Natural killer cell treated with Interleukin-12 subunit alpha and Interleukin-12 subunit beta and Interleukin-15 and Interleukin-18, amount 100 ng/mL, for 72 hours (primary cell): ENCODE measurements at places on chromosomes 1 and 21.

- H3K27ac ChIP-seq = no peak overlapping the region
- no peak overlapping the region for H3K4me3 ChIP-seq
- H3K27me3 ChIP-seq = peaks cover 8% of the 10 kb centered on the region
- peaks cover 5% of the 10 kb centered on the region for H3K36me3 ChIP-seq
- no peaks in the 10 kb centered on the region for H3K4me1 ChIP-seq
These were observed 38.5 kb upstream of the LDLRAP1 start for GRCh38 chr1:25504706-25505595.

DNA sequence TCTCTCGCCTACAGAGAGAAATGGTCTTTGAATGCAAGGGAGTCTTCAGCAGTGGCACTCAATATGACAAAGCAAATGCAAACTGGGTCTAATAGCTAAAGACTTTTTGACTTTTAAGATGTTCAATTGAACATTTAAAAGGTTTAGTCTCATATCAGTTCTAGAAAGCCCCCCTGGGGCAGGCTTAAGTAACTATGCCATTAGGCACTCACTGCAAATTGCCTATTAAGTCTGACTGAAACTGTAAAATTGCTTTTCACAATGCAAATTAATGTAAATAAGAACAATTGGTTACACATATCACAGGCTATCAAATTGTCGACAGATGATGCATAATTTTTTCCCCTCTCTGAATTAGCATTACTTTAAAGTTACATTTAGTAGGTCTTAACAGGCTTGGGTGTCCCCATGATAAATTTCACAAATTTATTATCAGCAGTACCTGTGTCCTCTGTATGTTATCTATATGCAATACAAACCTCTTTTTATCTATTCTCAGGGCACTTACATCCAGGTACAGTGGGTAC, 329.1 kb downstream of the LRRIQ3 start:
- no peak for DNase-seq
- no peak overlapping the region for H3K27ac ChIP-seq
- no peaks in the 10 kb centered on the region for H3K4me1 ChIP-seq
- no peak overlapping the region for H3K4me3 ChIP-seq
- no peaks in the 10 kb centered on the region for H3K27me3 ChIP-seq
- no peaks in the 10 kb centered on the region for H3K36me3 ChIP-seq

GRCh38 chr1:219928791-219929118, 398 bp upstream of the SLC30A10 start:
- peaks cover 5% of the 10 kb centered on the region for H3K4me1 ChIP-seq
- H3K27ac ChIP-seq = no peak overlapping the region
- peak overlapping the region; percentile 49 for H3K4me3 ChIP-seq
- peaks cover 6% of the 10 kb centered on the region for H3K36me3 ChIP-seq

- H3K4me1 ChIP-seq = peaks cover 5% of the 10 kb centered on the region
- no peak for DNase-seq
These were observed 498.1 kb downstream of the LMO4 start for GRCh38 chr1:87826681-87827251.

DNA sequence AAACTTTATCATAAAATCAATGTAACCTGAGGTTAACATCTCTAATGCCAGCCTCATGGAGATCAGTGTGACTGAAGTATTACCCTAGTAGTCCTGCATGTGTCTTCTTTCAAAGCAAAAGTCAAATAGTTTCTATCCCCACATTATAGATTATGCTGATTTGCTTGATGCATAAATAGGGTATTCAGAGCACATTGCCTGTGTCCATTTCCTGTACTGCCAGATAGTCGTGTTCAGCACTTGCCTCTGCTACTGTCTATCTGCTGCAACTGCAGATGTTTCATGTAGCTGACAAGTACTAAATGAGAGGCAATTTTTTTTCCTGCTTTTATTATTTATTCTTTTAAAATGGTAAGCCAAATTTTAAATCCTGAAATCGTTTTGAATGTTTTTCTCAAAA, 348.7 kb downstream of the CHRM3 start:
- no peak for DNase-seq
- H3K4me3 ChIP-seq = no peak overlapping the region
- no peaks in the 10 kb centered on the region for H3K4me1 ChIP-seq
- H3K36me3 ChIP-seq = no peaks in the 10 kb centered on the region
- H3K27me3 ChIP-seq = peaks cover 7% of the 10 kb centered on the region

DNA sequence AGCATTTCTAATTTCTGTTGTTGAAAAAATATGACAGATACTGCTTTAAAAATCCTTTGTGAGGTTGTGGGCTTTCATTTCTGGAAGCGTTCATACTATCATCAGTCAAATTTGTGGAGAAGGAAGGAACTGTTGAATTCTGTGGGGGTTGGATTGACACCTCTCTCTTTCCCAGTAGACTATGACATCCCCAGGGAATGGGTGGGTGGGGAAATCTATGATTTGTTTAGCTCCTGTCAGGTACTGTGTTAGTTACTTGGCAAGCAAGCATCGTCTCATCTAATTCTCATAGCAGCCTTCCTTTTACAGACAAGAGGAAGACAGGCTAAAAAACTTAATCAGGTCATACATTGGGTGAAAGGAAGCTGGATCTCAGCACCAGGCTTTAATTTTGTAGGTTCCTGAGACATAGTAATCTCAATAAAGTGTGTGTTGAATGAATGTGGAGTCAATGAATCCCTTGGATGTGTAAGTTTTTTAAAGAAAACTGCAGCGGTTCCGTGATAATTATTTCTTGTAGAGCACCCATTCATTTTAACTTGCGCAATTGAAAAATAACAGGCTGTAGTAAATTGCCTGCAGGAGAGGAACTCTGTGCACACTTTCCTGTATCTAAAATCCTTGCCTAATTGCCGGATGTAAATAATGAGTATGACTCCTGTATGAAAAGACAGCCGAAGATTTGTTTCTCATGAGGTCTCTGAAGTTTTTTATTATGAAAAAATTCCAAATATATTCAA, 60.6 kb downstream of the MYOM3 start:
- H3K36me3 ChIP-seq = no peaks in the 10 kb centered on the region
- H3K4me3 ChIP-seq = no peak overlapping the region
- H3K27me3 ChIP-seq = peaks cover 6% of the 10 kb centered on the region
- no peak for DNase-seq
- H3K4me1 ChIP-seq = no peaks in the 10 kb centered on the region

GRCh38 chr1:149993764-149994163, 16.8 kb downstream of the OTUD7B start:
- no peak overlapping the region for H3K27ac ChIP-seq
- peaks cover 17% of the 10 kb centered on the region for H3K36me3 ChIP-seq
- DNase-seq = no peak
- no peak overlapping the region for H3K4me3 ChIP-seq
- no peaks in the 10 kb centered on the region for H3K27me3 ChIP-seq

DNA sequence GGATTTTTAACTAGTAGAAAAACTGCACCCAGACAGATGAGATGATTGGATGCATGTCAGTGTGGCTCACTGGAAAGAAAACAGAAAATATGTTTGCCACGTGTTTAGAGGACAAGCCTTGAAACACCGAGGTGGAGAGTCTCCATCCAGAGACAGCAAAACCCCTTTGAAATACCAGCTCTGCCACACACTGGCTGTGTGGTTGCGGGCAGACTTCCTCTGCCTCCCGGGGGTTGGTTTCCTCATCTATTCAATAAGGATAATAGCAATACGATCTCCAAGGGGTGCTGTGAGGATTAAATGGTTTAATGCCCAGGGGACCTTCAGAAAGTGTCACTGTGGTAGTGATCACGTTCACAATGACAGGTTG, 67.2 kb upstream of the PARP1 start:
- no peaks in the 10 kb centered on the region for H3K4me1 ChIP-seq
- DNase-seq = no peak
- no peaks in the 10 kb centered on the region for H3K36me3 ChIP-seq
- H3K27ac ChIP-seq = no peak overlapping the region
- no peak overlapping the region for H3K4me3 ChIP-seq
- H3K27me3 ChIP-seq = peaks cover 6% of the 10 kb centered on the region

GRCh38 chr1:27912429-27912828, 22.4 kb upstream of the SMPDL3B start:
- peaks cover 15% of the 10 kb centered on the region for H3K4me1 ChIP-seq
- peaks cover 8% of the 10 kb centered on the region for H3K36me3 ChIP-seq
- no peaks in the 10 kb centered on the region for H3K27me3 ChIP-seq
